ENCODE measurements at places on chromosomes 2 and 18.

DNA sequence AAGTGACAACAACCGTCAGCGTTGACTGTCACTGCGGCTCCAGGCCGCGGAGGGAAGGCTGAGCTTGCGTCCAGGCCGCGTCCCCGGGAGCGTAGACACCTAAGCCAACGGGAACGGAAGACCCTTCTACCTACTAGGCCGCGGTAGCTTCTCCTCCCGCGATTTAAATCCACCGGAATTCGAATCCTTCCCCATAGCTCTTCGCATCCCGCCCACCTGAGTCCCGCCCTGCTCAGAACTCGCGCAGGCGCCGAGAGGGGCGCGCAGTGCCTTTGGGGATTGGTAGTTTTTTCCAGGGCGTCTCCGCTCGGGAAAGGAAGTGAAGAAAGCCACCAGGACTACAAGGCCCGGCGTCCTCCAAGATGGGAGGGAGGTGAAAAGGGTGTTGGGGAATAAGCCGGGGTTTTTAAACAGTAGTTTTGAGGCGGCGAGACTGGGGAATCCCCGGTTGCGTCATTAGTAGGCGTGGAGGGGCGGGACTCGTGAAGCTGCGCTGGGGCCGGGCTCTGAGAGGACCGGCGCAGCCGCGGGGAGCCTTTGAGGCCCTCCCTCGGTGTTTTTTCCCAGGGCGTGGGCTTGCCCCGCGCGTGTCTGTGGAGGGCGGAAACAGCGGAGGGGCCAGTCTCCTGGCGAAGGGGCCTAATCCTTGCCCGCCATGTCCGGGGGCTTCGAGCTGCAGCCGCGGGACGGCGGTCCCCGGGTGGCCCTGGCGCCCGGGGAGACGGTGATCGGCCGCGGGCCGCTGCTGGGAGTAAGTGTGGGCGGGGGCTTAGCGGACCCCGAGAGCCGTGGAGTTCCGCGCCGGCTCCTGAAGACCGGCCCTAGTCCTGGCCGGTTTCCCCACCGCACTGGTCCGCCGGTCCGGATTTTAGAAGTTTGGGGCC lies at the start of the genes APLF and FBXO48:
Gene APLF (plus strand): TSS at position 509 of the 884 bp plus-strand sequence. CDS start 147 bp downstream, at position 656.
Gene FBXO48 (minus strand): TSS at position 218 of the 884 bp plus-strand sequence. CDS start 2,149 bp downstream, outside the sequence.
- peak; percentile 99 for DNase-seq

DNA sequence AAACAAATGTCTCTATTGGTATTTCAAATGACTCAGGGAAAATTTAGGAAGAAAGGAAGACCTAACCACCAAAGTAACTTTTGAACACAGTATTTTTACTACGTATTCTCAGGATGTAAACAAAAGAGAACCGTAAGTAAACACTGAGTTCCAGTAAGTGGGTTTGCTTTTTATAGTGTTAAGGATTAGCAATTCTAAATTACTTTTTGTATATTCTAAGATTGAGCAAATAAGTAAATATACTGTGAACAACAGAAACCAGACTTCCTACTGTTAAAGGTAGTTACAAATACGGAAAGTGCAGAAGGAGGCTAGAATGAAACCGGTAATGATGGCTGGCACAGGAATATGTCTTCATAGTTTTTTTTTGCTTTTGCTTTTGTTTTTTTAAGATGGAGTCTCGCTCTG lies 31.5 kb downstream of the SESTD1 start:
- no peak for DNase-seq

- no peak for DNase-seq
Observed at GRCh38 chr2:183224948-183225347, 100.7 kb downstream of the NUP35 start.

DNA sequence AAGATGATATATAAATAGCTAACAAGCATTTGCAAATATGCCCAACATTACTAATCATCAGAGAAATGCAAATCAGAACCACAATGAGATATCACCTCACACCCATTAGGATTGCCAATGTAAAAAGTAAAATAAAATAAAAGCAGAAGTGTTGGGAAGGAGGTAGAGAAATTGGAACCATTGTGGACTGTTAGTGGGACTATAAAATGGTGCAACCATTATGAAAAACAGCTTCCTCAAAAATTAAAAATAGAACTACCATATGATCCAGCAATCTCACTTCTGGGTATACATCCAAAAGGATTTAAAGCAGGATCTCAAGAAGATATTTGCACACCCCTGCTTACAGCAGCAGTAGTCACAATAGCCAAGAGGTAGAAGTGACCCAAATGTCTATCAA lies 99.8 kb upstream of the DAPL1 start:
- DNase-seq: no peak

DNA sequence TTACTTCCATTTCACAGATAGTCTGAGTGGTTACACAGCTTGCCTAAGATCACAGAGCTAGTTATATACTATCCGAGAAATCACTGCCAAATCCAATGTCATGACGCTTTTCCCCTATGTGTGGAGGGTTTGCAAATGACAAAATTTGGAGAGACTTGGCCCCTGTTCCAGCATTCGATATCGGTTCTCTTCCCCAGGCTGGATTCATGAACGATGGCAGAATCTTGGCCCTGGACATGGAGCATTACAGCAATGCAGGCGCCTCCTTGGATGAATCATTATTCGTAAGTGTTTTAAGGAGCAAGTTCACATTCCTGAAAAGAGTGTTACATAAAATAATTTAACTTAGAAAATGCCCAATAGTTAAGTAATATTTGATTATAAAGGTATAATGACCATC lies 55.1 kb downstream of the AOX1 start:
- DNase-seq: no peak

Data from naive thymus-derived CD4-positive, alpha-beta T cell (primary cell).